ENCODE measurements at places on chromosomes 5 and 9. TPM values are rescaled to one million over a fixed set of nuclear protein-coding genes. Genes with fewer than 3 reads are reported as not detected.

CDH9 gene
- not detected for total RNA-seq

ALDH1A1 gene
- 32.8 TPM for total RNA-seq

OR1L4 gene
- total RNA-seq = not detected

TMEM174 gene
- total RNA-seq = not detected

FTMT gene
- not detected for total RNA-seq

GRCh38 chr9:90774682-90775081 lies 26.9 kb upstream of the SYK start:
- no peaks in the 10 kb centered on the region for H3K4me1 ChIP-seq
- no peak overlapping the region for H3K27ac ChIP-seq
- no peaks in the 10 kb centered on the region for H3K36me3 ChIP-seq

DNA sequence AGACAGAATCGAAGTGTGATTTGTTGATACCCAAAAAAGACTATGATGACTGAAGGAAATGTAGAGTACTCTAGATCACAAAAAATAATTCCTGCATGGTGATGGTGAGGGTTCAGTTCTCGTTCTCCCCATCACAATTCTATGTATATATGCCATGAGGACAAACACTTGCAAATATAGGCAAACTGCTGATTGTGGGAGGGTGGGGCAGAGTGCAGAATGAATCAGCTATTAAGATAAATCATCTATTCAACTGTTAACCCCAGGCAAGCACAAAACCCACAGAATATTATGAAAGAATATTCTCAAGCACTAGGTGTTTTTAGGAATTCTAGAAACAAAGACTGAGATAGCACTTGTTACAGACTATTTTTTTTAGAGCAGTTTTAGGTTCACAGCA lies 13.9 kb upstream of the UBLCP1 start:
- H3K4me3 ChIP-seq = no peak overlapping the region
- no peak for DNase-seq
- H3K36me3 ChIP-seq = no peaks in the 10 kb centered on the region
- H3K27ac ChIP-seq = no peak overlapping the region
- no peaks in the 10 kb centered on the region for H3K4me1 ChIP-seq

DNA sequence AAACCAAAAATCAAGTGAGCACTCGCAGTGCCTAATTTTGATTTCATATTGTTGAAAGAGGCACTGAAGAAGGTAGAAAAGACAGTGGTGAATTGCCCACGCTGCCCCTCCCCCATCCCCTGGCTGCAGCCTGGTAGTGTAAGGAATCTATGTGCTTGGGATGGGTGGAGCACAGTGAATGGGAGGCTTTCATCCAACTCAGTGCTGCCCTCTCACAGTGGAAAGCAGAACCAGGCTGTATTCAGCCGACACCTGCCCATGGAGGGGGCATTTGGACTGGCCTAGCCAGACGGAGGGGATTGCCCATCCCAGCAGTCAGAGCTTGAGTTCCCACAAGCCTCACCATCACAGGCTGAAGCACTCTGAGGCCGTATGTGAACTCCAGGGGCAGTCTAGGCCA lies 800.4 kb upstream of the DMAC1 start:
- H3K27me3 ChIP-seq = no peaks in the 10 kb centered on the region
- H3K4me3 ChIP-seq = no peak overlapping the region
- no peak for DNase-seq
- no peaks in the 10 kb centered on the region for H3K4me1 ChIP-seq

DNA sequence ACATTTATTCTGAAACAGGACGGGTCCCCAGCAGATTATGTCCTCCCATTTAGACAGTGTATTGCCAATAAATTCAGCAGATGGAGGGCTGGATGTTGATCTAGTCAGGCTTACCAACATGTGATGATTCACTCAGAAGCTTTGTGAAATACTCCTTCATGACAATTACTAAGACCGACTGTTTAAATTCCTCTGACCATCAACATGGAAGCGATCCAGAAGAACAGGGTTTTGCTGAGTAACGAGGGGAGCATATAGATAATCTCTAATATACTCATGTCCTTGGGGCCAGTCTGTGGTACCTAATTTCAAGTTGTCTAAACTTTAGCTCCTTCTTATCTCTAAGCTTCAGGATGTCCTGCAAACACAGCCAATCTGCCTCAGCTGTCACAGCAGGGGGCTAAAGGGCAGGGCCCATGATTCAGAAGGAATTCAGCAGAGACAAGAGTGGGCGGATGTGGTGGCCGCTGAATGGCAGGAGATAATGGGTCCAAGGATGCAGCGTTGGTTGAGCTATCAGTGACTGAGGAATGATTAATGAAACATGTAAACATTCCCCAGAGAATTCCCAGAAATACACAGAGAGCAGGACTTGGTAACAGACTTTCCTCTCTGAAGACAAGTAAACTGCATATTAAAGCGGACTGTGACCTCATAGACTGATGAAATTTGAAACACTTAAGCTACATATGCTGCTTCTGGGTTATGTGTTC lies 109.4 kb downstream of the ANKRD55 start:
- H3K36me3 ChIP-seq = no peaks in the 10 kb centered on the region
- H3K4me1 ChIP-seq = no peaks in the 10 kb centered on the region

DNA sequence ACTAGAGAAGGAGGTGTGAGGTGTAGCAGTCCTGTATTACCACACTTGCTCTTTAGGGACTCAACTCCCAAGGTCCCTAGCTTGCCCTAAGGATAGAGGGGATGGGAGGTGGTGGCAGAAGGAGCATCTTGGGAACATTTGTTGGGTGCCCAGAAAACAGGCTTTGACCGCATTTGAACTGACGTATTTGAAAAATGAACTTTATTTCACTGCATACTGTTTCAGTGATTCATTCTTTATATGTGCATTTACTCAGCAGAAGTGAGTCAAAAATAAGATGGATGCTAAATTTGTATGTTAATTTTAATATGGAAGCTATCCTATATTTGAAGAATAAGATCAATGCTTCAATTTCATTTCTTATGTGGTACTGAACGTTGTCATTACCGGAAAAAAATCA lies 18.7 kb downstream of the DMRT3 start:
- H3K27me3 ChIP-seq = no peaks in the 10 kb centered on the region
- no peaks in the 10 kb centered on the region for H3K36me3 ChIP-seq
- H3K27ac ChIP-seq = no peak overlapping the region
- H3K4me3 ChIP-seq = no peak overlapping the region
- no peak for DNase-seq

GRCh38 chr5:10626473-10627013 lies 62.7 kb downstream of the ANKRD33B start:
- no peaks in the 10 kb centered on the region for H3K36me3 ChIP-seq
- H3K4me3 ChIP-seq = no peak overlapping the region
- no peaks in the 10 kb centered on the region for H3K27me3 ChIP-seq
- DNase-seq = peak; percentile 65
- peaks cover 18% of the 10 kb centered on the region for H3K4me1 ChIP-seq

DNA sequence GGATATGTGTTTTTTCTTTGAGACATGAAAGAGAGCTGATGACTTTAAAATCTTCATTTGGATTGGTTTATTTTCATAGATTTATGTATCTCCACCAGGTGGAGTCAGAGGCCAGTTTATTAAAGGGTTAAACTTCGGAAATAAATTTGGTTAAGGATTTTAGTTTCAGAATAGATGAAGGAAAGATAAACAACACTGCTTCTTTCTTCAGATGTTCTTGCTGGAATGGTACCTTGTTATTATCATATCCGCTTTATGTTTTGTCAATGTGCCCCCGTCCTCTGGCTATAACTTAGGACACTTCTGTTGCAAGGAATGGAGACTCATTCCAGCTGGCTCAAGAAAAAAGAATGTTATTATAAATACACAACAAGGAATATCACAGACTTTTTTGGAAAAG lies 81.2 kb downstream of the ALDH1A1 start:
- H3K36me3 ChIP-seq = no peaks in the 10 kb centered on the region
- no peak for DNase-seq
- H3K27me3 ChIP-seq = no peaks in the 10 kb centered on the region
- H3K4me3 ChIP-seq = peak overlapping the region; percentile 32
- peaks cover 20% of the 10 kb centered on the region for H3K4me1 ChIP-seq

DNA sequence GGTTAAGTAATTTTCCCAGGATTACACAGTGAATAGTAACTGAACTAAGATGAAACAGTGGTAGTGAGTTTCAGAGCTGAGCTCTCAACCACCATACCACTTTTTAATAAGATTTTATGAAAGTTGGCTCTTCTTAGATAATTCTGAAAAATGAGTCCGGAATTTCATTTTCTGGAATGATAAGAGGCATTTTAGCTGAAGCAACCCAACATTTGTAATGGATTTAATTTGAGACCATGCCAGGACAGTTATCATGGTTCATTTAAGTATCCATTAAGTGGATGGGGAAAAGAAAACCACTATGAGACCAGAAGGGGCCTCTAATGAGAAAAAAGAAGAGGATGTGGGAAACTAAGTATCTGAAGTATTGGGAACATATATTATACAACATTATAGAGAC lies 464.7 kb upstream of the C9orf72 start:
- H3K27ac ChIP-seq = no peak overlapping the region
- DNase-seq = no peak
- H3K27me3 ChIP-seq = no peaks in the 10 kb centered on the region
- H3K4me3 ChIP-seq = no peak overlapping the region

DNA sequence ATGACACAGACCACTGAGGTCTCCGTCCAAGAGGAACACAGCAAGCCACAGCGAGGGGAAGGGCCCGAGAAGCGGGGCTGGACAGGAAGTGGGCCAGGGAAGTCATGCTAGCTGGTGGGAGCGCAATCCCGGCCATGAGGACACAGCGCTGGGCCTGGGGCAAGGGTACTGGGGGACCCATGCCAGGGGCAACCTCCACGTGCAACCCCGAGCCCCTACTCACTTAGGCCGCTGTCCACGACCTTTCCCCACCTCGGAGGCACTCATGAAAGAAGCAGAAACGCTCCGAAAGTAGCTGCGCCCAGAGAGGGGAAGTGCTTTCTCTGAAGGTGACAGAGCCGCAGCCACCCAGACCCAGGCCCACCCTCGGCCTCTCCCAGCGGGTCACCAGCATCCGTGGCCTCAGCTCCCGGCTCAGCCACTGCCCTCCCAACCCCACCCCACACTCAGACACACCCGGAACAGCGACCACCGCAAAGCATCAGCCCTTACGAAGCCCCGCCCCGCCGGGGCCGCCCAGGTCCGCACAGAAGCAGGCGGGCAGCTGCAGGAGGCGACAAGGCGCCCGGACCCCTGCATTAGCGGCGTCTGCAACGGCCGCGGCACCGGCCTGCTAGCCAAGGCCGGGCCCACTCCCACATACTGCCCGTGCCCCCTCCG lies 782 bp downstream of the BICD2 start:
- H3K4me1 ChIP-seq = peaks cover 50% of the 10 kb centered on the region
- H3K4me3 ChIP-seq = peak overlapping the region; percentile 92
- no peak for DNase-seq
- H3K27me3 ChIP-seq = no peaks in the 10 kb centered on the region
- H3K27ac ChIP-seq = peak overlapping the region; percentile 86
- H3K36me3 ChIP-seq = no peaks in the 10 kb centered on the region

GRCh38 chr9:27537027-27537435 lies 7.4 kb upstream of the MOB3B start:
- peak; percentile 42 for DNase-seq
- H3K27me3 ChIP-seq = no peaks in the 10 kb centered on the region
- H3K36me3 ChIP-seq = no peaks in the 10 kb centered on the region
- H3K27ac ChIP-seq = peak overlapping the region; percentile 86
- no peak overlapping the region for H3K4me3 ChIP-seq
- H3K4me1 ChIP-seq = peaks cover 50% of the 10 kb centered on the region

GRCh38 chr5:120604884-120605283 lies 140.8 kb downstream of the PRR16 start:
- H3K27me3 ChIP-seq = no peaks in the 10 kb centered on the region
- no peak overlapping the region for H3K4me3 ChIP-seq
- no peak overlapping the region for H3K27ac ChIP-seq
- no peaks in the 10 kb centered on the region for H3K36me3 ChIP-seq

DNA sequence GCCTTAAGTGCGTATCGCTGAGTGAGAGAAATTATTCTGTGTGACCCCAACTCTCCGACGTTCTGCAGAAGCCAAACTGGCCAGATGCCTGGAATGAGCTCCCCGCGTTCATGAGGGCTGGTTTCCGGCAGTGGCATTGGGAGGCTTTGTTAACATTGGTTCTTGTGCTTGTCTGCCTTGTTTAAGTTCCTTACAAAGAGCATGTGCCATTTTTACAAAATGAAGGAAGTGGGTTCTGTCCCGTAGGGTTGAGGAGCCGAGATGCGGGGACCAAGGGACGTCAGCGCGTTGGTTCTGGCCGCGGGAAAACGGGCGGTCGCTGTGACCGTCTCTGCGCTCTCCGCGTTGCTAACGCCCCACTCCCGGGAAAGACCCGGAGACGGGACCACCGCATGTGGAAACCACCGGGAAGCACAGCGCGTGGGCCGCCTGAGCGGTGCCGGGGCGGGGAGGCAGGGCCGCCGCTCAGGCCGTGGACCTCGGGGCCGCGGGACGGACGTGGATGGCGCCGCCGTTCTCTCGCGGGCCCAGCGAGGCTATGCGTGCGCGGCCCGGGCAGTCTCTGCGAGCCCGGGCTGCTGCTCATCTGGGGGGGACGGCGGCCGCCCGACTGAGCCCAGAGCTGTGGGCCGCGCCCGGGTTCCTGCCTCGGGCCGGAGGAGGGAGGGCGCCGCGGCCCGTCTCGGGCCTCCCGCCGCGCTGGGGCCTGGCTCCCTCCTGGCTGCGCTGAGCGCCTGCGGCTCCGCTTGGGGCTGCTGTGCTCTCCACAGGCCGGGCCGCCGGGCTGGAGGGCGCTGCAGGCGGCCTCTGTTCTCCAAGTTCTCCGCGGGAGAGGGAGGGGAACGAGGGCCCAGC lies 13.4 kb downstream of the RABL6 start:
- H3K4me1 ChIP-seq = no peaks in the 10 kb centered on the region
- H3K27ac ChIP-seq = no peak overlapping the region
- H3K27me3 ChIP-seq = no peaks in the 10 kb centered on the region
- peak overlapping the region; percentile 13 for H3K4me3 ChIP-seq

GRCh38 chr9:70701163-70701562 lies 286.7 kb upstream of the KLF9 start:
- no peak overlapping the region for H3K27ac ChIP-seq
- H3K4me1 ChIP-seq = no peaks in the 10 kb centered on the region
- no peaks in the 10 kb centered on the region for H3K27me3 ChIP-seq
- H3K36me3 ChIP-seq = no peaks in the 10 kb centered on the region

- DNase-seq = no peak
- no peaks in the 10 kb centered on the region for H3K27me3 ChIP-seq
- no peaks in the 10 kb centered on the region for H3K36me3 ChIP-seq
- H3K4me1 ChIP-seq = no peaks in the 10 kb centered on the region
- H3K4me3 ChIP-seq = no peak overlapping the region
Measured at GRCh38 chr5:178468196-178468685, 122.0 kb downstream of the COL23A1 start.

DNA sequence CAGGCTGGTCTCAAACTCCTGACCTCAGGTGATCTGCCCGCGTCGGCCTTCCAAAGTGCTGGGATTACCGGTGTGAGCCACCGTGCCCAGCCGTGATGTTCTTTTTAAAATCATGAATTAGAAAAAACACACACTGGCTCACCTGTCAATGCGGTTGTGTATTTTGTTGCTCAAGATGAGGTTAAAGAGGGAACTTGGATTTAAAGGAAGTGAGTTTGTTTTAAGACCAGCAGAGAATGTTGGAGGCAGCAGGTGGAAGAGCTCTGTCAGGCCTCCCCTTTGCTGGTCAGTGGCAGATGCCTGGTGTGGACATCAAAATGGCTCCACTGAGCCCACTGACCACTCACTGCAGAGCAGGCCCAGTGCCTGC lies 38.9 kb downstream of the WNK2 start:
- DNase-seq = no peak
- H3K4me3 ChIP-seq = no peak overlapping the region
- H3K27me3 ChIP-seq = no peaks in the 10 kb centered on the region
- peak overlapping the region; percentile 98 for H3K27ac ChIP-seq

GRCh38 chr9:75152416-75152815 lies 64.1 kb downstream of the OSTF1 start:
- no peak overlapping the region for H3K4me3 ChIP-seq
- no peaks in the 10 kb centered on the region for H3K36me3 ChIP-seq
- no peak overlapping the region for H3K27ac ChIP-seq
- no peak for DNase-seq
